ENCODE measurements at places on chromosomes 7 and 10. TPM values are rescaled to one million over a fixed set of nuclear protein-coding genes. Genes with fewer than 3 reads are reported as not detected.

Gene AKR1C2
- 9.3 TPM for total RNA-seq

Gene KNDC1
- 0.66 TPM for total RNA-seq

Gene DYNC1I1
- total RNA-seq = 16.4 TPM

- H3K27ac ChIP-seq = no peak overlapping the region
- H3K36me3 ChIP-seq = no peaks in the 10 kb centered on the region
- no peak overlapping the region for H3K4me3 ChIP-seq
- no peak for DNase-seq
- H3K27me3 ChIP-seq = no peaks in the 10 kb centered on the region
- no peaks in the 10 kb centered on the region for H3K4me1 ChIP-seq
Measured at GRCh38 chr7:28297801-28298459, 114.4 kb upstream of the CREB5 start.

DNA sequence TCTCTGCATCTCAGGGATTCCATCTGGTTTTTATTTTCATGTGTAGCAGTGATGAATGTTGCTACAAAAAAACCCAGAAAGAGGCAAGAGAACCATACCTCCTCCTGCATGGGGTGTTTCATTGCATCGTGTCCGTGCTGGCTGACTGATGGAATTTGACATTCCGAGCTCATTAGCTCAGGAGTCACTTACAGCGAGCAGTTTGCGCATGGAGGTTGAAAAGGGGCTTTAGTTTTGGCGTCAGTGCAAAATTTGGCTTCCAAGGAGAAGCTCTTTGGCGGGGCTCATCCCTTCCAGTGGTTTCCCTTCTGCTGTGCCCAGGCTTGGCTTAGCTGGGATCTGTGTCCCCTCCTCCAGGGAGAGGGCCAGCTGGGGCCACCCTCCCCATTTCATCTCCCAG lies 25.8 kb downstream of the EMX2 start:
- no peak for DNase-seq
- H3K27ac ChIP-seq = no peak overlapping the region
- H3K4me3 ChIP-seq = no peak overlapping the region
- H3K36me3 ChIP-seq = no peaks in the 10 kb centered on the region
- H3K27me3 ChIP-seq = no peaks in the 10 kb centered on the region

DNA sequence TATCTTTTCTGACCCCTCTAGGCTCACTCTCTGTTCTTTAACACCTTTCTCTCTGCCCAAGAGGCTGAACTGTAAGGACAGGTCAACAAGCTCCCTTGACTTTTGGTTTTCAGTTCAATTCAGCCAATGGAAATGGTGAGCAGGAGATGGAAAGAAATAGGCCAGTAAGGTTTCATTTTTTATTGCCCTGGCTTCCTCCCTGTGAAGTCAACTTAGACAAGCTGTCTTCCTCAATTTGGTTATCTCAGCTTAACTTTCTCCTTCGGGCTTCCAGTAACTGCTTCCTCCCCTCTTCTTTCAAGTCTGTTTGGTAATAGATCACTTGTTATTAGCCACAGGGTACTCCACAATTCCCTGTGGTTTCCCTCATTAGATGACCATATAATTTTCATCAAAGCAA lies 19.7 kb downstream of the LIPK start:
- H3K27me3 ChIP-seq = no peaks in the 10 kb centered on the region
- no peak for DNase-seq

- no peaks in the 10 kb centered on the region for H3K36me3 ChIP-seq
- DNase-seq = no peak
- no peaks in the 10 kb centered on the region for H3K27me3 ChIP-seq
- H3K4me1 ChIP-seq = no peaks in the 10 kb centered on the region
- no peak overlapping the region for H3K27ac ChIP-seq
Measured at GRCh38 chr7:93902777-93903423, 3.5 kb upstream of the GNGT1 start.

GRCh38 chr7:3282457-3282856 lies 18.6 kb upstream of the SDK1 start:
- peak overlapping the region; percentile 44 for H3K27ac ChIP-seq
- H3K27me3 ChIP-seq = no peaks in the 10 kb centered on the region
- H3K4me1 ChIP-seq = peaks cover 13% of the 10 kb centered on the region
- H3K36me3 ChIP-seq = no peaks in the 10 kb centered on the region
- no peak for DNase-seq
- H3K4me3 ChIP-seq = no peak overlapping the region

- no peak overlapping the region for H3K27ac ChIP-seq
- peaks cover 31% of the 10 kb centered on the region for H3K4me1 ChIP-seq
- no peaks in the 10 kb centered on the region for H3K27me3 ChIP-seq
- H3K4me3 ChIP-seq = no peak overlapping the region
Measured at GRCh38 chr10:15367296-15368085, 3.6 kb downstream of the FAM171A1 start.

All from esophagus muscularis mucosa (tissue), 4 donors.